Activated CD4-positive, alpha-beta T cell treated with anti-CD3 and anti-CD28 coated beads, Interleukin-2, amount 10 ng/mL, durations not matched to agents 7 days and 5 days (primary cell): ENCODE measurements at places on chromosomes 1 and 21.

GRCh38 chr1:30295674-30296073, 427.7 kb downstream of the MATN1 start:
- no peak for DNase-seq

DNA sequence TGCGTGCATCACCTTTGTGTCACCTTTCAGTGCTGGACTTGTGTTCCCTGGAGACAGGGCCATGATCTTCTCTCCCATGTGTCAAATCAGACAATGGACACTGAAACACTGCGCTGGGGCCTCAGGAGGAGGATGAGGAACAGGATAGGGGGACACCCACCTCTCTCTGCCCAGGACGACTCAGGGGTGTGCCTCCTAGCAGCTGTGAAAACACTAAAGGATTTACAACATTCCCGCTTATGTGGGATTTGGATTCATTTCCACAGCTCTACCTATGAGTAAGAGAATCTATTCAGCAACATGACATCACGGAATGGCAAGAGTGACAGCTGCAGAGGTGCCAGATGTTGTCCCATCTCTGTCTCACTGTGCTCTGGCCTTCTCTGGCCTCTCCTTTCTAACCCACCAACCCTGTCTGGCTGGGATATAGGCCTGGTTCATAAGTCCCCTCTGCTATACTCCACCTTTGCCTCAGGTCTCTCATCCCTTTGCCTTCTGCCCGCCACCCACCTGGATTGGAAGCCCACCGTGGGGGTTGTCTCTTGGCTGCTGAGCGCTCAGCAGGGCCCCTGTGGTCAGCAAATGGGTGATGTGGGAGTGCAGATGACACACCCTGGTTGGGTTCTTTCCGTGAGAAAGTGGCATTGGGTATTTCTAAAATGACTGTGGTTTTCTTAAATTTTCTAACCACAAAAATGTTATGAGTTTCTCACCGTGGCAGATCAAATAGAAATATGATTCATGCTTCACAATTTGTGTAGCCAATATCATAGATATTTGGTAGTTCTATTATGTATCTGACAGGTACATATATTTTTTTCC, 47.1 kb upstream of the TLR5 start:
- DNase-seq, result peak; percentile 60

DNA sequence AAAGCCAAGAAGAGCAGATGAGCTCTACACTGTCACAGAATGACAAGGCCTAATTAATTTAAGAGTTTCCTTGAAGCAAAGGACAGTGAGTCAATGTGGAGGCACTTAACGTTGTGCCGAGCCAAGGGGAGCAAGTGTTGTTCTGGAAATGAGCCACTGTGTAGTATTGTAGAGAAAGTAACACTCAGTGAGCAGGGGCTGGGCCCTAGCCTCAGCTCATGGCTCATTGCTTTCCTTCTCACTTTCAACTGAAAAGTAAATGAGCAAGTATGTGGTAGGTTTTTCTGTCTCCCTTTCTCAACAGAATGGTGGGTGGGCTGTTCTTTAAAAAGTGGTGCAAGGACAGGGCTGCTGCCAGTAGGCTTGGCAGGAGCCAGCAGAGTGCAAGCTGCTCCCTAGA, 11.8 kb upstream of the KIAA0040 start:
- no peak for DNase-seq

- DNase-seq, result no peak
These were observed 487.0 kb upstream of the RGS18 start for GRCh38 chr1:191671236-191671635.

DNA sequence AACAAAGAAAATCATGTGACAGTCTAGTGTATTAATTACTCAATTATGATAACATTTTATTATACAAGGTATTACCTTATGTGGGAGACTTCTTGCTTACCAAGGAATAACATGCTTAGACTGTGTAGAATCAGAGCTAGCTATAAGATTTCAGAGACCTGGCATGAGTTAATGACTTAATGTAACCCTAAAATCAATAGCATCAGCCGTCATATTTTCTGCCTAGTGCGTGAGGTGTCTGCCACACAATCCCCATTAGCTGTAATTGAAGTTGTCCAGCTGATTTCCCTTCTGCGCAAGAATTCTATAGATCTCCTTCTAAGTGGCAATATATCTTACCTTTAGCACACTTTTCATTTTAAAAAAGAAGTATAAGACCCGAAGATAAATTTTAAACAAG, 28.8 kb downstream of the CHODL start:
- DNase-seq, result no peak
